ENCODE measurements at places on chromosomes 12 and 14. TPM values are rescaled to one million over a fixed set of nuclear protein-coding genes. Genes with fewer than 3 reads are reported as not detected.
A peak's percentile ranks its signal among the peaks of the same experiment; 100 is the strongest.

Gene CACNA2D4
- total RNA-seq, result 9.5 TPM

Gene TAS2R9
- not detected for total RNA-seq

Gene MANSC4
- total RNA-seq, result not detected

Gene RNASE3
- not detected for total RNA-seq

Gene PIWIL1
- not detected for total RNA-seq

Gene VRTN
- total RNA-seq, result not detected

Gene TMCC3
- total RNA-seq, result 32.6 TPM

Gene MGAT2
- 50.1 TPM for total RNA-seq

Gene CD4
- 2.1 TPM for total RNA-seq

Gene PYGL
- 3.0 TPM for total RNA-seq

Gene ASPG
- total RNA-seq, result 2.3 TPM

Gene ELK3
- total RNA-seq, result 12.7 TPM

Gene KRT74
- not detected for total RNA-seq

Gene TAOK3
- total RNA-seq, result 93.4 TPM

Gene NFYB
- total RNA-seq, result 22.4 TPM

DNA sequence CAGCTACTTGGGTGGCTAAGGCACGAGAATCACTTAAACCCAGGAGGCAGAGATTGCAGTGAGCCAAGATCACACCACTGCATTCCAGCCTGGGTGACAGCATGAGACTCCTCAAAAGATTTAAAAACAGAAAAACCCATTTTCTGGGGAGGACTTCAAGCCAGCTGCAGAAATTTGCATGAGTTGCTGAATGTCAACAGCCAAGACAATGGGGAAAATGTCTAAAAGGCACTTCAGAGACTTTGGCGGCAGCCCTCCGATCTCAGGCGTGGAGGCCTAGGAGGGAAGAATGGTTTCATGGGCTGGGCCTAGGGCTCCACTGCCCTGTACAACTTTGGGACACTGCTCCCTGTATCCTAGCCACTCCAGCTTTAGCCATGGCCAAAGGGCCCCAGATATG lies 177.8 kb upstream of the C14orf180 start:
- no peaks in the 10 kb centered on the region for H3K36me3 ChIP-seq
- H3K27ac ChIP-seq, result no peak overlapping the region
- H3K27me3 ChIP-seq, result no peaks in the 10 kb centered on the region

- no peak for DNase-seq
- H3K27me3 ChIP-seq, result no peaks in the 10 kb centered on the region
- H3K4me1 ChIP-seq, result no peaks in the 10 kb centered on the region
- H3K36me3 ChIP-seq, result no peaks in the 10 kb centered on the region
- no peak overlapping the region for H3K4me3 ChIP-seq
These were observed 47.4 kb upstream of the BCL7A start for GRCh38 chr12:121974026-121974985.

- no peaks in the 10 kb centered on the region for H3K27me3 ChIP-seq
- DNase-seq, result peak; percentile 81
- H3K4me1 ChIP-seq, result no peaks in the 10 kb centered on the region
- H3K4me3 ChIP-seq, result peak within 1 kb of the TSS; percentile 54
- H3K27ac ChIP-seq, result peak within 1 kb of the TSS; percentile 85
These were observed at the start of gene EEF1AKMT3 for GRCh38 chr12:57772429-57773322. Gene EEF1AKMT3 (plus strand): TSS chr12:57772614. CDS start chr12:57772725, 111 bp downstream.

- DNase-seq, result no peak
- no peak overlapping the region for H3K27ac ChIP-seq
- H3K27me3 ChIP-seq, result no peaks in the 10 kb centered on the region
- no peak overlapping the region for H3K4me3 ChIP-seq
These were observed 16.7 kb downstream of the NEUROD4 start for GRCh38 chr12:55036326-55037115.

GRCh38 chr12:46027172-46027571 lies 36.8 kb upstream of the SCAF11 start:
- H3K4me3 ChIP-seq, result no peak overlapping the region
- H3K4me1 ChIP-seq, result no peaks in the 10 kb centered on the region
- no peak overlapping the region for H3K27ac ChIP-seq
- DNase-seq, result no peak

- no peak overlapping the region for H3K27ac ChIP-seq
- no peak for DNase-seq
- no peaks in the 10 kb centered on the region for H3K36me3 ChIP-seq
- H3K4me3 ChIP-seq, result no peak overlapping the region
These were observed 6.5 kb upstream of the GALNT6 start for GRCh38 chr12:51397670-51398069.

DNA sequence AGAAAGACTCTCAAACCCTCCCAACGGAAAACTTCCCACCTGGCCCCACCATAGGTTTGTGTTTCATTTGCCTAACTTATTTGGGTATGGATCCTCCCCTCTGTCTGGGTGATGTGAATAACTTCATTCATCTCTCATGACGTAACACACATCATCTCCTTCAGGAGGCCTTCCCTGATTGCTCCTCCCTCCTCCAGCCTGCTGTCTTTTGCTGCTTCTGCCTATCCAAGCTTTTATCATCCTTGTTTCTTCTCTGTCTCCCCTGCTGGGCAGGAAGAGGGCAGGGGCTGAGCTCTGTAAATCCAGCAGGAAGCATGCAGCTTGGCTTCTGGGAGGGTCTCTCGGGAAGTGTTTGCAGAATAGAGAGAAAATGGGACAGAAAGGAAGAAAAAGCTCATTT lies 766.0 kb upstream of the TBX3 start:
- no peaks in the 10 kb centered on the region for H3K27me3 ChIP-seq
- DNase-seq, result no peak
- H3K36me3 ChIP-seq, result no peaks in the 10 kb centered on the region
- no peak overlapping the region for H3K27ac ChIP-seq
- H3K4me3 ChIP-seq, result no peak overlapping the region

- H3K4me3 ChIP-seq, result no peak overlapping the region
- H3K36me3 ChIP-seq, result no peaks in the 10 kb centered on the region
- DNase-seq, result no peak
- H3K27ac ChIP-seq, result no peak overlapping the region
- no peaks in the 10 kb centered on the region for H3K27me3 ChIP-seq
These were observed 24.1 kb upstream of the PLEKHA5 start for GRCh38 chr12:19105463-19105862.

- H3K27ac ChIP-seq, result no peak overlapping the region
- no peaks in the 10 kb centered on the region for H3K36me3 ChIP-seq
- no peak overlapping the region for H3K4me3 ChIP-seq
These were observed 20.9 kb upstream of the NUDT14 start for GRCh38 chr14:105201925-105202513.

- peak; percentile 74 for DNase-seq
- H3K27ac ChIP-seq, result peak overlapping the region; percentile 62
- H3K4me3 ChIP-seq, result peak overlapping the region; percentile 62
- no peaks in the 10 kb centered on the region for H3K36me3 ChIP-seq
These were observed 8.6 kb upstream of the GPR68 start for GRCh38 chr14:91252871-91253794.

DNA sequence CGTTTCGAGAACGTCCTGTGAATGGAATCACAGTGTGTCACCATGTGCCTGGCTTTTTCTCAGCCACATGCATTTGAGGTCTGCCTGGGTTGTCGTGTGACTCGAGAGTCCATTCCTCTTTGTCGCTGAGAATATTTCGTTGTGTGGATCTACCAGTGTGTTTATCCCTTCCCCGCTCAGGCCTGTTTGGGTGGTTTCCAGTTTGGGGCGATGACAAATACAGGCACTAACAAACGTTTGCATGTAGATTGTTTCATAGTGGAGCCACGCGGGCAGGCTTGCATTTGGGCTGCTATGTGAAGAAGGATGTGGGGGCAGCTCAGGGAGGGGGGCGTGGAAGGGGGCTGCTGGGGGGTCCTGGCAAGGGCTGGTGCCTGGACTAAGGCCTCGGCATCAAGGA lies 14.1 kb downstream of the RIN3 start:
- H3K4me3 ChIP-seq, result no peak overlapping the region
- H3K27me3 ChIP-seq, result no peaks in the 10 kb centered on the region
- DNase-seq, result peak; percentile 47
- no peaks in the 10 kb centered on the region for H3K4me1 ChIP-seq
- H3K36me3 ChIP-seq, result no peaks in the 10 kb centered on the region

DNA sequence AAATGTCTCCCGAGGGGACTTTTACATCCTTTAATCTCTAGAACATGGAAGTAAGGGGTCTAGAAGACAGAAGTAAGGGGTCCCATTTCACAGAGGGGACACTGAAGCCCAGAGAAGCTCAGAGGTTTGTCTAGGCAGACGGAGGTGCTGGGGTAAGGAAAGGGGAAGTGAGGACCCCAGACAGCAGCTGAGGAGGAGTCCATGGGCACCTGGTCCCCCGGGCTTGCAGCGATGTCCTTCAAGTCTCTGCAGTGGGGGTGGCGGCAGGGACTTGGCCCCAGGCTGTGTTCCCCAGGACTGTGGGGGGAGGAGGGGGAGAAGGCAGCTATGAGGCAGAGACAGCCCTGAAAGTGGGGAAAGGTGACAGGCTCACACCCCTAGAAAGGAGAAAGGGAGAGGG lies 30.7 kb downstream of the DTX1 start:
- peak overlapping the region; percentile 43 for H3K27ac ChIP-seq
- no peaks in the 10 kb centered on the region for H3K27me3 ChIP-seq
- no peaks in the 10 kb centered on the region for H3K36me3 ChIP-seq
- H3K4me3 ChIP-seq, result no peak overlapping the region
- peaks cover 26% of the 10 kb centered on the region for H3K4me1 ChIP-seq

DNA sequence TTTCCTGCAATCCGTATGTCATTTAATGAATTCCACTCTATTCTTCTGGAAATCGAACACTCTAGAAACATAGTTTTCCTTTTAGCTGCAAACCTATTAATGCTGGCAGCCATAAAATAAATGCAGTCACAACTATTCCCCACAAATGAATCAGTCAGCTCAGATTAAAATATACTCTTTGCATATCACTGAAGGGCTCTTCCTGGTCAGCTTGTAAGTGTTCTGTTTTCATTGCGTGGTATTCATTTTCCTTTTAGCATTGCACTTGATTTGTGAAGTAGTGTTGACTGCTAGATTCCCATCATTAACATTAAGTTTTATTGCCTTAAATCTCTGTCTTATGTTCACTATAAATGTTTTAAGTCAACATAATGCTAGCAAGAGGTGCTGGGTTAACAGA lies 685.9 kb downstream of the DIO2 start:
- DNase-seq, result no peak
- H3K27me3 ChIP-seq, result no peaks in the 10 kb centered on the region
- H3K4me1 ChIP-seq, result no peaks in the 10 kb centered on the region

GRCh38 chr14:72420749-72421474 lies 473.0 kb downstream of the DPF3 start:
- peak; percentile 80 for DNase-seq
- no peak overlapping the region for H3K27ac ChIP-seq
- no peaks in the 10 kb centered on the region for H3K27me3 ChIP-seq
- no peaks in the 10 kb centered on the region for H3K36me3 ChIP-seq
- H3K4me3 ChIP-seq, result no peak overlapping the region

- H3K36me3 ChIP-seq, result no peaks in the 10 kb centered on the region
- no peak overlapping the region for H3K27ac ChIP-seq
- no peak for DNase-seq
- H3K4me3 ChIP-seq, result no peak overlapping the region
- no peaks in the 10 kb centered on the region for H3K4me1 ChIP-seq
- H3K27me3 ChIP-seq, result no peaks in the 10 kb centered on the region
These were observed 78.0 kb upstream of the GPATCH2L start for GRCh38 chr14:76073717-76074116.

- H3K4me3 ChIP-seq, result no peak overlapping the region
- no peak overlapping the region for H3K27ac ChIP-seq
- H3K27me3 ChIP-seq, result no peaks in the 10 kb centered on the region
- H3K4me1 ChIP-seq, result no peaks in the 10 kb centered on the region
- DNase-seq, result no peak
These were observed 411.4 kb upstream of the SOX5 start for GRCh38 chr12:24360907-24361306.

- H3K27ac ChIP-seq, result no peak overlapping the region
- peaks cover 10% of the 10 kb centered on the region for H3K36me3 ChIP-seq
- no peak overlapping the region for H3K4me3 ChIP-seq
- no peak for DNase-seq
- H3K27me3 ChIP-seq, result no peaks in the 10 kb centered on the region
These were observed 15.3 kb downstream of the LARP4 start for GRCh38 chr12:50415899-50416479.

DNA sequence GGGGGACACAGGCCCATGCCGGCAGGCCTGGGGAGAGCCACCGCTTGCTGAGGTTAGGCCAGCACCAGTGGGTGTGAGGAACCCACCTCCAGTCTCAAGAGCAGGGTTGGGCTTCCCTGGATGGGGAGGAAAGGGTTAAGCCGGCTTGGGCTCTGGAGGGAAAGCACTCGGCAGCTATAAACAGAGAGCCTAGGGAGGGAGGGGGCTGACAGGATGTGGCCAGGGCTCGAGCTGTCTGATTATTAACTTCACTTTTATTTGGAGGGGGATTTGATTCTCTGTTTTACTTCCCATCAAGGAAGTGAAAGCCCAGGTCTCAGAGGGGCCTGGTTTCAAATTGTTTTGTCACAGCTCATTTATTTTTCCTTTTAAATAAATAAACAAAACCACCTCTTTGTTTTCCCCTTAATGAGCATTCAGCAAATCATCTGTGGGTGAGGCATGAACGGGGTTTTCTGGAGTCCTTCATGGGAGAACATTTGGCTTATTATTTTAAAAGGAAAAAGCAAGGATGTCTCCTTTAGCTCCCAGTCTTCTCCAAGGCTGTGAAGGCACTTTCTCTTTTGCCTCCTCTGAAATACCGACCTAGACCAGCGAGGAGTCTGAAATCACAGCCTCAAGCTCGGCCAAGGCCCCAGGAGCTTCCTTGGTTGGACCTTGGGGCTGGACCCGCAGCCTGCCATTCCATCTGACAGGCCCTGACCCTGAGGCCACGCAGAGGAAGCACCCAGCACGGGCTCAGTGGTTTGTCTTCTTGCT lies 21.9 kb upstream of the ZFP36L1 start:
- H3K27ac ChIP-seq, result peak overlapping the region; percentile 97
- peak overlapping the region; percentile 27 for H3K4me3 ChIP-seq
- peak; percentile 64 for DNase-seq
- H3K36me3 ChIP-seq, result no peaks in the 10 kb centered on the region
- H3K4me1 ChIP-seq, result peaks cover 35% of the 10 kb centered on the region
- H3K27me3 ChIP-seq, result no peaks in the 10 kb centered on the region

DNA sequence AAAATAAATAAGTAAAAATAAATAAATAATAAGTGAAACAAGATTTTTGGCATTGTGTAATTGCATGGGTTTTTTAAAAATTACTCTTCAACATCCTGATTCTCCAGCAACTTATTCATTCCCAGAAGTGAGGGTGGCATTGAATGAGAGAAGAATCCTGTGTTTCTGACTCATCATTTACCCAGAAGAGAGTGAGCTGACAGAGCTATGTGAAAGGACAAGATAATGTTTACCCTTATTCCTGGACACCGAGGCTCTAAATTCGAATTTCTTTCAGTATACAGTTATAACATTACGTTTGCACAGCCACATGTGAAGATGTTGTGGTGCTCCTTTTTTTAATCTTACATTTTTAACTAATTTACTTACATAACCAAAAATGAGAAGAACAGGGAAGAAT lies 36.4 kb downstream of the BBS10 start:
- H3K27ac ChIP-seq, result no peak overlapping the region
- no peaks in the 10 kb centered on the region for H3K36me3 ChIP-seq
- H3K4me3 ChIP-seq, result no peak overlapping the region
- DNase-seq, result no peak
- H3K4me1 ChIP-seq, result no peaks in the 10 kb centered on the region

Data from Peyer's patch (tissue), 4 donors.